K562 (cell line): ENCODE measurements at places on chromosomes 6 and 20.

DNA sequence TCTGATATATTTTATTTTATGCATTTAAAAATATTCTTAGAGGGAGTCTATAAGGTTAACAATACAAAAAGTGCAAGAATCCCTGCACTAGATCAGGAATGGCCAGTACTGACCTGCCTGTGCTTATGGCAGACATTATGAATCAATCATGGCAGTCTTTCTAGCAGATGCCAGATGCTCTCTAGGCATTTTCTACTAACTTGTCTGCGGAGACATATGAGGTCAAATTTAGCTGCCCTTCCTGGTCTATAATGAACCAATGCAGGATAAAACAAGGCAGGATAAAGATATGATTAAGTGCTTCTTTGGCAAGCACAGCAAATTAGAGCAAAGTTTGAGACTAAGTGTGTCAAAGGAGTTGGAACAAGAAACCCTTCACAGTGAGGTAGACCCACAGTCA, 46.6 kb upstream of the RNF24 start:
- no peak for DNase-seq

GRCh38 chr20:18527836-18528235, 20.1 kb downstream of the SEC23B start:
- no peak for DNase-seq

DNA sequence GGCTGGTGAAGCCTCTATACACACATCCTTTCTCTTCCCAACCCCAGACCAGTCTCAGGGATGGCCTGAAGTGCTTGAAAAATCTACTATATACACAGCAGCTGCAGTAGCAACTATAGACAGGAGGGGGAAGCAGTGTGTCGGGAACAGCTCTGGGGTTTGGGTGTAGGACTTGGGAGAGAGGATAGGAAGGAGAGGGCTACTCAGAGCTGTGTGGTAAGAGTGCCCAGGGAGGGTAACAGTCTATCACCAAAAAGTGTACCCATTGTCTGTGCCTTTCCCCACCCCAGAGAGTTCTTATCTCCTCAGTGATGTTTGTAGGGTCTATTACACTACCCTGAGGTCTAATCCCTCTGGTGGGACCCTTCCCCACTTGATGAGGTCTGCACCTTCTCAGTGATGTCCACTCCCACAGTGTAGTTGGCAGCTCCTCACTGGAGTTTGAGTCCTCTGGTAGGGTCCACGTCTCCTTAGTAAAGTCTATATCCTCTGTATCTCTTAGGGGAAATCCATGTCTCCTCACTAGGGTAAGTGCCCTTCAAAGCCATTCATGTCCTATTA, 1.5 kb upstream of the GGT7 start:
- peak; percentile 53 for DNase-seq

DNA sequence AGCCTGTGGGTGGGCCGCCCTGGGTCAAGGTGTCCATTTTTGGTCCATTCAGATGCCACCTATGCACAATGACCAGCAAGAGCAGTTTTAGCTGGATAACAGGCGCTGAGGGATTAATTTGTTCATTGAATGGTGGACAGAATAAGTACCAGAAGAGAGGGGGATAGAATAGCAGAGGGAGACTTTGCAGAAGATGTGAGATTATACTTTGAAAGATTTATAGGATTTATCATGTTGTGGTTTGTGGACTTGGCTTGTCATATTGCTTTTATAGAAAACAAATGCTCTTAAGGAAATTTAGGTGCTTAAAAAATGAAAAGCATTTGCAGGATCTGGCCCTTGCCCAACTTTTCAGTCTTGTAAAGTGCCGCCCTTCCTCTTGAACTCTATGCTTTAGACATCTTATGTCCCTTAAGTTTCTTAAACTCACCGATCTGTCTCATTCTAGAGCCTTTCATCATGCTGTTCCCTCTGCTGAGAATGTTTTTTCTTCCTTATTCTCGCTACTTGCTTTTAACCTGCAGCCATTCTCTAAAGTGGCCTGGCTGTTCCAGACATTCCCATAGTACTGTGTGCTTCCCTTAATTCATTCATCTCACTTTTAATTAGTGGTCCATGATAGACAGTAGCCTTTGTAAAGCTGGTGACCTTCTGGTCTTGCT, 42.5 kb downstream of the CD109 start:
- DNase-seq: no peak
